ENCODE measurements at places on chromosomes 13 and 19.

GRCh38 chr13:60267498-60268202 lies 103.9 kb upstream of the DIAPH3 start:
- DNase-seq = no peak

DNA sequence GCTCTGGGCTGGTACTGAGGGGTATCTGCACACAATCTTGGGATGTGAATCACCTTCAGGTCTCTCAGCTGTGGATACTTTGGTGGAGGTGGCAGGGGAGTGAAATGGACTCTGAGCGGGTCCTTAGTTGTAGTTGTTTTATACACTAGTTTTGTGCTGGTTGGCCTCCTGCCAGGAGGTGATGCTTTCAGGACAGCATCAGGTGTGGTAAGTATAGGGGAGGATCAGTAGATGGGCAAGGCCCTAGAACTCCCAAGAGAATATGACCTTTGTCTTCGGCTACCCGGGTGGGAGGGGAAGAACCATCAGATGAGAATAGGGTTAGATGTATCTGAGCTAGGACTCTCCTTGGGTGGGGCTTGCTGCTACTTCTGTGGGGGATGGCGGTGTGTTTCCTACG lies 2284.3 kb upstream of the PCDH20 start:
- DNase-seq = no peak

DNA sequence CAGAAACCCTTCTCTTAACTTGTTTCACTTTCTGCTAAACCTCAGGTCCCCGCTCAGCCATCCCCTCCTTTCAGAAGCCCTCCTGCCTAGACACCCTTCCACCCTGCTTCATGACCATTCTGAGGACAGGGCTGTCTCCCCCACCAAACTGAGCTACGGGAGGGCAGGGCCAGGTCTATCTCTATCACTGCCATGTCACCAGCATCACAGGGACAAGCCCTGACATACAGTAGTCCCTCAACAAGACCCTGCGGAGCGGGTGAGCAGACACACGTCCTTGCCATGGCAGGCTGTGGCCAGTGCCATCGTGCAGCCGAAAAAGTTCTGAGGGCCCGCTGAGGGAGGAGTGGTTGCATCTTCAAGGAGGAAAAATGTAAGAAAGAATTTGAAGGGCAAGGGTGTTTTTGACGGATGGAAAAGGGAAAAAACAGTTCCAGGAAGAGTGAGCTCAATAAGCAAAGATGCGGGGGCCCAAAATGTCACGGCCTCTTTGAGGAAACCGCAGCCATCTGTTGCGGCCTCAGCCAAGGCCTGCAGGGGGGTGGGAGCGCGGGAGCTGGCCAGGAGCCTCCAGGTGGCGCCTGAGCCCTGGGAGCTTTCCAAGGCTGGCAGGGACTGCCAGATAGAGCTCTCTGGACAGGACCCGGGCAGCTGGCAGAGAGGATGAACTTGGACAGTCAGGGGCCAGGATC lies 8.1 kb downstream of the PTGIR start:
- peak; percentile 79 for DNase-seq

- DNase-seq = no peak
These were observed 12.6 kb downstream of the CACNA1A start for GRCh38 chr19:13493516-13494310.

DNA sequence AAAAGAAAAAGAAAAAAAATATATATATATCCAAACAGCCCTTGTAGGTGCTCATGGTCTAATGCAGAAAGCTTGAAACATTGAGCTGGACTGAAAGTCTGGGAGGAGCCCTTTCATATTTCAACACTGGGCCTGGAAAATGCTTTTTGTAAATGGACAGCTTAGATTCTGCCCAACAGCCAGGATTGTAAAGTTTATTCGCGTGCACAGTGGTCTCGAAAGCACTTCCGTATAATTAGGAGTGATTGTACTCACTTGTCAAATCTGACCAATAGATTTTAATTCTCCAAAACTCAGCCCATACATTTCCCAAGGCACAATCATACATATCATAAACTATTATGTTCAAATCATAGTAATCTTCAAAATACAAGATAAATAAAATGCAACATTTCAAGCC lies 260.1 kb downstream of the COL4A1 start:
- no peak for DNase-seq

DNA sequence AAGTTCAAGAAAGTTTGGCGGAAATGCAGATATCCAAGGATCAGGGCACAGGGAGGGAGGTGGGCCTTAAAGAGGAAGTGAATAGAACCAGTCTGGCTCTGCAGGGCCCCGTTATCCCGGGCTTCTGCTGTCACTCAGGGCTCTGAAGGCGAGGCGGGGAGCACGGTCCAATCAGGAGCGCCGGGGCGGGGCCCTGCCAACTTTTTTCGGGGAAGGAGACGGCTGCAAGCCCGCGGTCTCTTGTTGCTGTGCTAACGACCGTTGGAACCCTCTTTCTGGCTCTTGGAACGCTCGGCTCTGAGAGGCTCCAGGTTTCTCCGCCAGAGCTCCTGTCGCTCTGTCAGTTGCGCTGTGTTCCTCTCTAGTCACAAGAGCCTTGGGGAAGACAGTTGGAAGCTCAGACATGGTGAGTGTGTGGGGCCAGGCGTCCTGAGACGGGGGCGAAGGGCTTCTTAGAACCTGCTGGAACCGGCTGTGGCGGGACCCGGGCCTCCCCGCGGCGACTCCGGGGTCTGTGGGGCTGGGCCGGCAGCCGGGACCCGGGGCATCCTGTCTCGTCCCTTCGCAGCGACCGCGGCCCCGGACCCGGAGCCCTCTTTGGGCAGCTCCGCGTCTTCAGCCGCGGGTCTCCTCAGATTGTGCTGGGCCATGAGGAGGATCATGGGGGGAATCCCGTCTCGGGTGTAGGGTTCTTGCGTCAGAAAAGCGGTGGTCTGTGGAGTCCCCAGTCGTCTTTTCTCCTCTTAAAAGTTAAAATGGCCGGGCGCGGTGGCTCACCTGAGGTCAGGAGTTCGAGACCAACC lies 27.7 kb downstream of the ZNF844 start:
- peak; percentile 81 for DNase-seq

DNA sequence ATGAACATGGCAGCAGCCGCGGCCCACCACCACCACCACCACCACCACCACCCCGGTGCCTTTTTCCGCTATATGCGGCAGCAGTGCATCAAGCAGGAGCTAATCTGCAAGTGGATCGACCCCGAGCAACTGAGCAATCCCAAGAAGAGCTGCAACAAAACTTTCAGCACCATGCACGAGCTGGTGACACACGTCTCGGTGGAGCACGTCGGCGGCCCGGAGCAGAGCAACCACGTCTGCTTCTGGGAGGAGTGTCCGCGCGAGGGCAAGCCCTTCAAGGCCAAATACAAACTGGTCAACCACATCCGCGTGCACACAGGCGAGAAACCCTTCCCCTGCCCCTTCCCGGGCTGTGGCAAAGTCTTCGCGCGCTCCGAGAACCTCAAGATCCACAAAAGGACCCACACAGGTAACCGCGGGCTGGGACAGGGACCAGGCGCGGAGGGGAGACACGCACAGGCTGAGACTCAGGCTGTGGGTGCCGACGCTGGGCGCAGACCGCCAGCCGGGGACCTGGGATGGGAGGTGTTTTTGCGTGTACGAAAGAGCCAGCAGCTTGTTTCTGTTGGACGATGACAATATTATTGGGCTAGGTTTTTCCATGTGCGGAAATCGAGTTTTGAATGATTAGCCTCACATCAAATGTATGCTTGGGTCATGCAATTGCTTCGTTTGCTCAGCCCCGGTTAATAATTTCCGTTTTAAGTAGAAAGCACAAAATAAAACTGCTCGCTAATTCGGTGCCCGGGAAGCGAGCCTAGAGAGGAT lies 1.3 kb downstream of the ZIC2 start:
- DNase-seq = no peak

DNA sequence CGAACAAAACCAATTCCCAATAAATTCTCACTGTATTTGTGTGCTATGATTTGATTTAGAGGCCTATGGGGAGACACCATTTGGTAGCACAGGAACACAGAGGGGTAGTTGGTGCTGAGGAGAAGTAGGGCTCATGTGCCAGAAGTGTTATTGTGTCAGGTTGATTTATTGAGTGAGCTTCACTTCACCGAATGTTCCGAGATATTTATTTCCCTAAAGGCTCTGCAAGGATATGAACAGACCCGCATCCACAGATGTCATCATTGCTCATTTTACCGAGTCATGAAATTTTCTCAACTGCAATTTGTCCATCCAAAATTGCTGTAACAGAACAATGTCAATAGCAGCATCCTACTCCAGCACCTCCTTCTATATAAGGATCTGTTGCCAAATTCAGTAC lies 69.5 kb downstream of the DACH1 start:
- DNase-seq = no peak

- no peak for DNase-seq
These were observed 598.6 kb upstream of the PCDH20 start for GRCh38 chr13:62014299-62014698.

- no peak for DNase-seq
These were observed 6.2 kb upstream of the COLGALT1 start for GRCh38 chr19:17549085-17549740.

- DNase-seq = no peak
These were observed 181.9 kb downstream of the SHISA2 start for GRCh38 chr13:25869941-25870340.

DNA sequence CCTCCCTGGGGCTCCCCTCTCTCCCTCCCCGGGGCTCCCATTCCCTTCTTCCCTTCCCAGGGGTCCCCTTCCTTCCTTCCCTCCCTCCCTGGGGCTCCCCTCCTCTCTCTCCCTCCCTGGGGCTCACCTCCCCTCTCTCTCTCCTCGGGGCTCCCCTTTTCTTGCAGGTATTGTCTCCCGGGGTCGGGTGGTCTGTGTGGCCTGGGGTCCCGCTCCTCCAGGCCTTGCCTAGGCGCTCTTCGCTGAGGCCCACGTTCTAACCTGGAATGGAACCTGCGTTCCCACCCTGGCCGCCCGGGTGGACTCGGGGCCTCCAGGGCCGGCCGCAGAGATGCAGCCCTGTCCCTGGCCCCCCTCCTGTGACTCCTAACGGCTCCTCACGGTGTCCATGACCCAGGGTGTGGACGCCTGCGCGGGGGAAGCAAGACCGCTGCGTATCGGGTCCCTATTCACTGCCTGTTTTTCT lies 940 bp upstream of the DCUN1D2 start:
- peak; percentile 67 for DNase-seq

GRCh38 chr19:2812414-2813234 lies 7.0 kb upstream of the ZNF554 start:
- no peak for DNase-seq

GRCh38 chr19:15631817-15632216 lies 8.9 kb upstream of the CYP4F3 start:
- DNase-seq = peak; percentile 39

GRCh38 chr13:22176968-22177520 lies 506.2 kb downstream of the FGF9 start:
- no peak for DNase-seq

- DNase-seq = no peak
These were observed 3.1 kb downstream of the SMG9 start for GRCh38 chr19:43751466-43752220.

Measured in mucosa of descending colon (tissue), 3 donors.